Type B pancreatic cell (in vitro differentiated cells): ENCODE measurements at places on chromosomes 7 and 10. TPM values are rescaled to one million over a fixed set of nuclear protein-coding genes. Genes with fewer than 3 reads are reported as not detected.

The ICA1 gene
- total RNA-seq = 9.8 and 14.9 TPM in 2 replicates

The RASSF4 gene
- 22.7 and 27.9 TPM in 2 replicates for total RNA-seq

DNA sequence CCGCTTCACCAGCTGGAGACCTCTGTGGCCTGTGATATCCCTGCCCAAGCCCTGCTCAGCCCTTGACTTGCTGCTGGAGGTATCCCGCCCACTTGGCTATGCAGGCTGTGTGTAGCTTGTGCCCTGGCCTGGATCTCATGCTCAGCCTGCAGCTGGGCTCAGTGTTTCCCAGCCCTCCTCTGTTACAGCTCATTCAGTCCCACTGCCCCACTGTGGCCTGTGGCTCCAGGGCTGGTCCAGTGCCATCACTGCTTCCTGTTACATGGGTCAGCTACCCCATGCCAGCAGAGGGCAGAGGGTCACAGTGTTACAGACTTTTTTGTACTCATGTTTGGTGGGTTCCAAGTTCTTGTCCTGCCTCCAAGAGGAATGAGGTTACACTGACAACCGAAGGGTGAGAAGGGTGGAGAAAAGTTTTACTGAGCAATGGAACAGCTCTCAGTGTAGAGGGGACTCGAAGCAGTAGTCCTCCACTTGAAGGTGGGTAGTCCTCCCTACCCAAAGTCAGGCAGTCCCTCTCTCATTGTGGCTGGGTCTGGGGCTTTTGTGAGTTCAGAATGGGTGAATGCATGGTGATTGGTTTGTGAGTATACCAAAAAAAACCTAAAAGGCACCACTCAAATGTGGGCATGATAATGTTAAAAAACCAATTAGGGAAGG, 100.4 kb downstream of the ANKRD7 start:
- DNase-seq = no peak
- H3K27ac ChIP-seq = no peak overlapping the region
- H3K4me3 ChIP-seq = no peak overlapping the region

DNA sequence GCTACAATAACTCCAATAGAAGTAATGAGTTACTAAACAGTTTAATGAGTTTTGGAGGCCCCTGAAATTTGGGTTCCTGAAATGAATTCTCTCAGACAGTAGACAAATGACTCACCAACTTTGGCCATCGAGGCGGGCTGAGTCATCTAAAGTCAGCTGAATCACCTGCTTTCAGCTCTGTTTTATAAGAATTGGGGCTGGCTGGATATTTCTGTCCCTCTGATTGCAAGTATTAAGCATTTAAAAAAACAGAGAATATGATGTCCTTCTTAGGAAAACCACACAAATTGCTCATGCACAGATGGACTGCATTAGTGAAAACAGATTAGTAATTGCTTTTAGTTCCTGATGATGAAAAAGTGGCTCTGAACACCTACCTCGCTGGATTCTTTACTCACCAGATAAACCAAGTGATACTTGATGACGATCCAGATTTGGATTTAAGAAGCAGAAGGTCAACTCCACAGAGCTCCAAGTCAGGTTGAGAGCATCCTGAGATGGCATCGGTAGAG, 59.1 kb downstream of the ZNF365 start:
- no peak overlapping the region for H3K4me3 ChIP-seq
- H3K27ac ChIP-seq = peak overlapping the region; percentile 31
- DNase-seq = no peak
- H3K4me1 ChIP-seq = peaks cover 6% of the 10 kb centered on the region
- no peaks in the 10 kb centered on the region for H3K36me3 ChIP-seq

DNA sequence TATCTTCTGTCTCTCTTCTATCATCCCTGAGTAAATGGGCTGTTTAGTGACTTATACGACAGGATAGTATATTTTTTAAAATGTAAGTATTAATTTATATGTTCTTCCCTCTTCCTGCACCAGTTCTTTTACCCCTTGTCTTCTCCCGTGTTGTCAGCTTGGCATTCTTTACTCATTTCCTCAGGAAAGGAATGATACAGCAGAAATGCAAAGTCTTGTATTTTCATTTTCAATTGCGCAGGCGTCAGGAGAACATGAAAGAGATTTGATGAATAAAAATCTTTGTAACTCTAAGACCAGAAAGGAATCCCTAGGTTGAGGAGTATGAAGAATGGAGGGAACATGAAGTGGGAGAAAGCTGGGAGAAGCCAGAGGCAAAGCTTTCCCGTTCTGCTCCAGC, 18.8 kb upstream of the VPS41 start:
- no peak overlapping the region for H3K4me3 ChIP-seq
- H3K27ac ChIP-seq = no peak overlapping the region
- H3K4me1 ChIP-seq = peaks cover 24% of the 10 kb centered on the region
- no peaks in the 10 kb centered on the region for H3K27me3 ChIP-seq

DNA sequence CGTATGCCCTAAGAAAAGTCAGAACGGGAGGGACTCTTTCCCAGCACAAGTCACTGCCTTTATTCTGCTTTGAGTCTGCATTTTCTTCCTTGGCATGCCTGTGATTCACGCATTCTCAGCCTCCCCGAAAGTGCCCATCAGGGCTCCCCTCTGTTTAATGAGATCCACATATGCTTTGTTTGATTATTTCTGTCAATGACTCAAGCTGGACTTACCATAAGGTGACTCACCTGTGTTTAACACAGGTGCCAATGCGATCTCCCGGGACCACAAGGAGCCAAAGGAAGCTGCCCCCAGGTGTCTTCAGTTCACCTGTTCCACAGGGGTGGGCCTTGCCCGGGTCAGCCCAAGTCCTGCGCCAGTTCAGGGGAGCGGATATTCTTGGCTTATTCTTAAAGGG, 386.0 kb upstream of the SHH start:
- H3K27me3 ChIP-seq = peaks cover 14% of the 10 kb centered on the region
- no peaks in the 10 kb centered on the region for H3K4me1 ChIP-seq

GRCh38 chr10:62666275-62666674, 138.2 kb upstream of the ADO start:
- no peaks in the 10 kb centered on the region for H3K36me3 ChIP-seq
- no peak for DNase-seq
- no peak overlapping the region for H3K4me3 ChIP-seq
- no peaks in the 10 kb centered on the region for H3K4me1 ChIP-seq

The MALRD1 gene
- total RNA-seq = 1.4 and 1.8 TPM in 2 replicates

DNA sequence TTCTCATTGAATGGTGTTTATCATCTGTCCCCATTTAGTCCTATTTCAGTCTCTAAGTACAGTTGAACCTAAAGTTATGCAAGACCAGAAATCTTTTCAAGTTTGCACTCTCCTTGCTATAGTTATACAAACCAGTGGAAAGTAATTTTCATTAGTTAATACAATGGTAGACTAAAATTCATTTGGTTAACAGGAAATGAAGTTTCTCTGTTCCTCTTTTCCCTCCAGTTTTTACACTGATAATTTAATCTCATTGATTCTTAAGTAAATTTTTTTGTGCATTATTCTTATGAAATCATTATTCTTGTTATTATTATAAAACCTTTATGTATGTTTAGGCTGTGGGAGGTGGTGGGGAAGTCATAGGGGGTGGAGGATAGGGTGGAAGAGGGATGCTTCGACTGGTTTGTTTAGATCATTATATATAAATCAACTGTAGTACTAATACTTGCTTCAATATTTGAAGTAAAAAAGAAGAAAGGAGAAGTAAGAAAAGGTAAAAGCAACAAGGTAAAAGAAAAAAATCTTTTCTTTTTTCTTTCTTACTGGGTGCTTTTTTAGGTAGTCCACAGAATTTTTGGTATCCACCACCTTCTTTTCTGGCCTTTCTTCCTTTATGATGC, 104.1 kb downstream of the GPR85 start:
- H3K36me3 ChIP-seq = no peaks in the 10 kb centered on the region
- H3K4me3 ChIP-seq = no peak overlapping the region

- peak overlapping the region; percentile 8 for H3K27ac ChIP-seq
- H3K4me1 ChIP-seq = peaks cover 11% of the 10 kb centered on the region
- peaks cover 4% of the 10 kb centered on the region for H3K36me3 ChIP-seq
- DNase-seq = no peak
Observed at GRCh38 chr10:50563906-50564305, 59.9 kb downstream of the SGMS1 start.

The CABCOCO1 gene
- not detected in 2 replicates for total RNA-seq

The CYP2C8 gene
- 2.2 and 2.9 TPM in 2 replicates for total RNA-seq

- H3K4me3 ChIP-seq = peak overlapping the region; percentile 8
- H3K36me3 ChIP-seq = peaks cover 23% of the 10 kb centered on the region
- peaks cover 22% of the 10 kb centered on the region for H3K4me1 ChIP-seq
- no peaks in the 10 kb centered on the region for H3K27me3 ChIP-seq
Observed at GRCh38 chr7:103130901-103131624, 17.8 kb downstream of the NAPEPLD start.

- H3K27me3 ChIP-seq = peaks cover 18% of the 10 kb centered on the region
- H3K36me3 ChIP-seq = no peaks in the 10 kb centered on the region
- H3K4me1 ChIP-seq = no peaks in the 10 kb centered on the region
- H3K27ac ChIP-seq = no peak overlapping the region
- H3K4me3 ChIP-seq = no peak overlapping the region
Observed at GRCh38 chr10:127797339-127797738, 60.4 kb downstream of the FOXI2 start.

DNA sequence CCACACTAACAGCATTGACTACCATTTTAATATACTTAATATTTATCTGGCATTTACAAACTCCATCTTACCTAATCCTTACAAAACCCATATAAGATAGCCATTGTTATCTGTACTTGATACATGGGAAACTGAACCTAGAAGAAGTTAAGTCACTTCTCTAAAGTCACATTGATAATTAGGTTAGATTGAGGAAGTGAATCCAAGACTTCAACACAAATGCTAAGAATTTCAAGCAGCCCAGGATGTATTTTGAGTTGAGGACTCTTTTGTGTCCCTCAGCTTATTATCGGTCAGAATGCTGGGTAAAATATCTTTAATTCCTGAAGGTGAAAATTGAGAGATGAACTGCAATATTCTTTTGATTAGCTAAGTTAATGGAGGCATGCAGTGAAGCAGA, 465.5 kb downstream of the PHTF2 start:
- no peak overlapping the region for H3K4me3 ChIP-seq
- no peaks in the 10 kb centered on the region for H3K27me3 ChIP-seq
- no peak for DNase-seq
- no peak overlapping the region for H3K27ac ChIP-seq
- no peaks in the 10 kb centered on the region for H3K36me3 ChIP-seq

GRCh38 chr7:127810696-127811660, 159.0 kb downstream of the SND1 start:
- H3K27ac ChIP-seq = no peak overlapping the region
- peaks cover 19% of the 10 kb centered on the region for H3K36me3 ChIP-seq
- H3K27me3 ChIP-seq = no peaks in the 10 kb centered on the region
- no peak for DNase-seq

GRCh38 chr7:93188870-93189634, 37.2 kb downstream of the HEPACAM2 start:
- H3K4me1 ChIP-seq = no peaks in the 10 kb centered on the region
- H3K27me3 ChIP-seq = peaks cover 43% of the 10 kb centered on the region
- no peaks in the 10 kb centered on the region for H3K36me3 ChIP-seq
- no peak overlapping the region for H3K4me3 ChIP-seq
- no peak overlapping the region for H3K27ac ChIP-seq

DNA sequence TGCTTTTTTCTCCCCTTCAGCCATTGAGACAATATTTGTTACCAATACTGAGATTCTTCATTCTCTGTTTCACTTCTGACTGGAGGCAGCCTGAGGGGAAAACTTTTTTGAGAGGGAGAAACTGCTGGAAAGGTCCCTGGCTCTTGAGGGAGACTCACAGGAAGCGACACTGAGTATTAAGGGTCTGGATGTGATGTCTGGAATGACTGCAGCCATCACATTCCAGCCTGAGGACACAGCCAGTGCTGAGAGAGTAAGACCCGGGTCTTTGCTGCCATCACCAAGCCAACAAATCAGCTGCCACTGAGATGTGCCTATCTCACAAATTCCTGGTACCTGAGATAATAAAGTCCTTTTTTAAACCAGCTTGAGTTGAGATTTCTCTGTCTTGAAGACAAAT, 157.4 kb downstream of the DPY19L1 start:
- no peaks in the 10 kb centered on the region for H3K36me3 ChIP-seq
- no peak for DNase-seq
- H3K27ac ChIP-seq = no peak overlapping the region
- no peak overlapping the region for H3K4me3 ChIP-seq
- H3K27me3 ChIP-seq = no peaks in the 10 kb centered on the region

DNA sequence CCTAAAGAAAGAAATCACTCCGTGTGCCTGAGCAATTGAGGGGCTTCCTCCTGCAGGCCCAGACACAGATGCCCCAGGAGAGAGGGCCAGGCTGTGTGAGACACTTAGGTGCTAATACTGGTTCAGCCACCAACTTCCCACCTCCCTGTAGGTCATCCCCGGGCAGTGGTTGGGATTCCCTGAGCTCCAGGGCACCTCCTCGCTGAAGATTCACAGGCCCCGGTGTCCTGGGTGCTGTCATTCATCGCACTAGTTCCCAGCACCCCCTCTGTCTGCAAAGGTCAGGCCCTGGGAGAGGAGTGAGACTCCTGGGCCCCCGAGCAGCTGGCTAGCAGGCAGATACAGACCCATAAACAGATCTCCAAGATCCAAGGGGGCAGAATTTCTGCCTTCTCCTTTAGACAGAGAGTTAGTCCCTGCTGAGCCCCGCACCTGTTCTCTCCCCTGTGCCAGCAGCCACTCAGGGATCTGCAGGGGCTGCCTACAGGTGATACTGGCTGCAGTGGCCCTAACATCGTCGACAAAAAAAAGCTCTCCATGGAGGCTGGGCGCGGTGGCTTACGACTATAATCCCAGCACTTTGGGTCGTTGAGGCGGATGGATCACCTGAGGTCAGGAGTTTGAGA, 38.2 kb upstream of the GTF2I start:
- no peak overlapping the region for H3K27ac ChIP-seq
- no peak overlapping the region for H3K4me3 ChIP-seq
- no peak for DNase-seq
- H3K36me3 ChIP-seq = no peaks in the 10 kb centered on the region

The FIGNL1 gene
- 15.8 and 28.6 TPM in 2 replicates for total RNA-seq

- H3K27me3 ChIP-seq = no peaks in the 10 kb centered on the region
- H3K27ac ChIP-seq = no peak overlapping the region
- no peak for DNase-seq
Observed at GRCh38 chr10:75115137-75115536, 3.7 kb downstream of the SAMD8 start.

- H3K27ac ChIP-seq = no peak overlapping the region
- H3K27me3 ChIP-seq = peaks cover 3% of the 10 kb centered on the region
- H3K4me1 ChIP-seq = no peaks in the 10 kb centered on the region
- H3K4me3 ChIP-seq = no peak overlapping the region
- H3K36me3 ChIP-seq = no peaks in the 10 kb centered on the region
Observed at GRCh38 chr7:46170792-46171191, 249.7 kb upstream of the IGFBP3 start.
